H1 (cell line): ENCODE measurements at places on chromosomes 1 and 21. TPM values are rescaled to one million over a fixed set of nuclear protein-coding genes. Genes with fewer than 3 reads are reported as not detected.

DNA sequence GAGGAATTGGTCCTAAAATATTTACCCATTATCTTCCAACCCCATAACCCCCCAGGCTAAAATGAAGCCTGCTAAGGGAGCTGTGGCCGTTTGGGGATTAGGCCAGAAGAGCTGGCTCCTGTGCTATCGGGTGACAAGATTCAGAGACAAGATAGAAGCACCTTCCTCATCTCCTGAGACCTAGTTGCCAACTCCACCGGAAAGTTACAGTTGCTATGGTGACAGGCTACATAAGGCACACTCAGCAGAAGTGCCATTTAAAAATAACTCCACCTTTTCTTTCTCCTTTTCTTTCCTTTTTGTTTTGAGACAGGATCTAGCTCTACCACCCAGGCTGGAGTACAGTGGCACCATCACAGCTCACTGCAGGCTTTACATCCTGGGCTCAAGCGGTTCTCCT, 43.6 kb upstream of the ROR1 start:
- no peak for DNase-seq

DNA sequence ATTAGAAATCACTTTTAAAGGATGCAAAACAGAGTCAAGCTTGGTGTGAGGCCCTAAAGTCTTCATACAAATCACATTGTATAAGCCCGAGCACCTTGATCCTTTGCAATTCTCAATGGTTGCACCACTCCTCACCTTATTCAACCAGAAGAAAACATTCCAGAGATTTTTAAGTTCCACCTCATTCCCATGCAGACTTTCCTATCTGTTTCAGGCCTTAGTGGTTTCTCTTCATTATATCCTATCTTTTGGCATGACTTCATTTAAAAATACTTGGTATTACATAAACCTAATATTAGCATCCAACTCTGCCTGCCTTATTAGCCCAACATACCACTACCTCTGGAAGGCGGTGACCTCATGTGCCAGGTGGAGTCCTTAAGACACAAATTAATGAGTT, 9.3 kb upstream of the GREM2 start:
- DNase-seq = no peak

DNA sequence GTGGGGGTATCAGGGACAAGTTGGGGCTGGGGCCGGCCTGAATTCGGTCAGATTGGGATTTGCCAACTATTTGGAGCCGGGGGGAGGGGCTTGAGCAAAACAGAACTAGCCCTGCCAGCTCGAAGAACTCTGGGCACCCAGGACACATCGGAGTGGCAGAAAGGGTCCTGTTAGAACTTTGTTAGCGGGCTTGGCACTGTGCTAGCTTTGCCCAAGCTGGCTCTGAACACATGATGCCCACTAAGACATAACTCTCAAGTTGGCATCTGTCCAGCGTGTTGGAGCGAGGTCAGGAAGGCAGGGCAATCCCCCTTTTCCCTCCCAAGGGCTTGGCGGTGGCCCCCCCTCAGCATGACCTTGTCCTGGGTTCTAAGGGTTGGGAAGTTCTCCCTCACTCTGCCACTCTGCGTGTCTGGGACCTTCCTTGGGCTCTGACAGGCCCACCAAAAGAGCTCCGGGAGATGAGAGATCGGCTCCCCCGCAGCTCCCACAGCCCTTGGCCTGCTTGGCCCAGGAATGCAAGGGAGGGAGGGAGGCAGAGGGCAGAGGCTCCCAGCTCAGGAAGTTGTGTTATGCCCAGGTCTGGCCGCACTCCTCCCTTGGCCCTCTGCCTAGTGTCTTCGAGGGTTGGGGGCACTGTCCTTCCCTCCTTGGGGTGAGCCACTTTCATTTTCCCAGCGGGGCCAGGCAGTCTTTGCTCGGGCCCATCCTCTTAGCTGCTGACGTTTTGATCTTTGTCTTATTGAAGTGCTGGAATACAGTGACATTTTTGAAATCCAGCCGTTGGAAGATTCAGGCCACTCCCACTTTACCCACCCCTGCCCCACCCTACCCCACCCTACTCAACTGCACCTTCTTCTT, 1.2 kb downstream of the LMNA start:
- DNase-seq = no peak

DNA sequence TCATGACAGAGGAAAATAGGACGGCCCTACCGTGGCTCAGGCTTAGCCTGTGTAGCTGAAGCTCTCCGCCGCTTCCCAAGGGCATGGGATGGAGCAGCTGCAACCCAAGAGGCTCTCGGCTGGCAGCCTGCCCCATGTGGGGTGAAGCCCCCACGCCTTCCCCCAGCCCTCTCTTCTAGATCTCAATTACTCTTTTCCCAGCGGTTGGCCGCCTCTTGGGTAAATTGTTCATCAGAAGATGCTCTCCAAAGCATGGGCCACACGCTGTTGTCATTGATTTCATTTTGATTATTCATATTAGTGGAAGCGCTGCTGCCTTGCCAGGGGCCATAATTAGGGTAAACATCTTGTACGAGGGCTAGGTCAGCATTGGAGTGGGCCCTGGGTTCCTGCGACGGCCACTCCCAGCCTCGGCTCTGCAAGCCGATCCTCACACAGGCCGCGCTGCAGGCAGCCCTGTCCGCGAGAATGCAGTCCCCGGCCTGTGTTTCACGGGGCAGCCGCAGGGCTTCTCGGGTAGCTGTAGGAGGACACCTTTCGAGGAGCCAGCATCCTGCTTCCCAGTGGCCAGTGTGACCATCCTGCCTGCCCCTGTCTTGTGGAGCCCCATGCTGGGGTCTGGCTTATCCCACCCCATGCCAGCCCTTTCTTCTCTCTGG, 114.4 kb upstream of the VAMP3 start:
- no peak for DNase-seq

ZDHHC18 gene
- polyA plus RNA-seq = 49.8 and 61.3 TPM in 2 replicates

DNA sequence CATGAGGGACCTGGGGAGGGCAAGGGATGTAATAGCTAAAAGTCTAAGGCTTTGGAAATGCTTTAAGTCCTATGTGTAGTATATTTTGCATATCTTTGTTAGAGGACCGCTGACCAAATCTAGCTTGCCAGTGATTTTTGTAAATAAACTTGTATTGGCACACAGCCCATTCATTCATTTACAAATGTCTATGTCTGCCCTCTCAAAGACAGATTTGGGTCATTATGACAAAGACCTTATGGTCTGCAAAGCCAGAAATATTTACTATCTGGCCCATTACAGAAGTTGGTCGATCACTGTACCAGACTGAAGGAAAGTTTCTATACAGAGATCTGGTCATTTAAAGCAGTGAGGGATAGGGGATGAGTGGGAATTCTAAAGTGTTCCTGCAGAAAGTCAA, 120.1 kb upstream of the RAVER2 start:
- DNase-seq = no peak

ESRRG gene
- 0.59 and 0.69 TPM in 2 replicates for polyA plus RNA-seq
